ENCODE measurements at places on chromosomes 5 and 9. TPM values are rescaled to one million over a fixed set of nuclear protein-coding genes. Genes with fewer than 3 reads are reported as not detected.

DNA sequence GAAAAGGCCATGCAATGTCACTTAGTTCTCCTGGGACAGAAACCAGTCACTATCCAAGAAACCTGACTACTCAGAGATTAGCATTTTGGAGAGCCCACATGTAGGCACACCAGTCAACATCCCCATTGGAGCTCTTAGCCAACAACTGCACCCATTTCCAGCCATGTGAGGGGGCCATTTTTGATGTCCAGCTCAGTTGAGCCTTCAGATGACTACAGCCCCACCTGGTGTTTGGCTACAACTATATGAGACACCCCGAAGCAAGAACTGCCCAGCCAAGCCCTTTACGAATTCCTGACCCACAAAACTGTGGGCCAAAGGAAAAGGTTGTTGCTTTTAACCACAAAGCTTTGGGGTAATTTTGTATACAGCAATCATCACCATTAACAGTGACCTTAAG lies 300.1 kb downstream of the ASTN2 start:
- DNase-seq: no peak

- no peak for DNase-seq
These were observed 37.9 kb upstream of the RASA1 start for GRCh38 chr5:87229780-87230179.

DNA sequence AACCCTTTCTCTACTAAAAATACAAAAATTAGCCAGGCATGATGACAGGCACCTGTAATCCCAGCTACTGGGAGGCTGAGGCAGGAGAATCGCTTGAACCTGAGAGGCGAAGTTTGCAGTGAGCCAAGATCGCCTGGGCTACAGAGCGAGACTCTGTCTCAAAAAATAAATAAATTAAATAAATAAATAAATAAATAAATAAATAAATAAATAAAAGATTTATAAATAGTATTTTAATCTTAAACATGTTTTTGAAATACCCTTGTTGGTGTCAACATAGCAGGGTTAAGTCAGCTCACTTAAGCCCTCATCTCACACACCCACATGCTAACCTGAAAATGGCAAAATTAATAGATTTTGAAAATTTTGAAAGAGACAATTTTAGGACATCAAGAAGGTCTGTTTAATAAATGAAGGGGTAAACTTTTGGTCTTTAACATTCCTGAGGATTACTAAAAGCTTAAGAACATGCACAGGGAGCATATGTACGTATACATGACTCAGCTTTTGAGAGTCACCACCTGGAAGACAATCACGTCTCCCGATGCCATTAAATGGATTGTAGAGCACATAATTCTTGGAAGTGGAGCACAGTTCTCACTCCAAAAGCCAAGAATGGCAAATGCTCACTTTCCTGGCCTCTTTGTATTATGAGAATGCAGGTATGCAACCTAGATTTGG lies 202.5 kb downstream of the GDNF start:
- no peak for DNase-seq

Gene CCDC69
- total RNA-seq: 11.8 TPM

Gene CENPP
- total RNA-seq: 1.4 TPM

GRCh38 chr5:19713740-19714139 lies 274.3 kb downstream of the CDH18 start:
- DNase-seq: no peak

- no peak for DNase-seq
These were observed 706.7 kb upstream of the PTPRD start for GRCh38 chr9:11319538-11319937.

DNA sequence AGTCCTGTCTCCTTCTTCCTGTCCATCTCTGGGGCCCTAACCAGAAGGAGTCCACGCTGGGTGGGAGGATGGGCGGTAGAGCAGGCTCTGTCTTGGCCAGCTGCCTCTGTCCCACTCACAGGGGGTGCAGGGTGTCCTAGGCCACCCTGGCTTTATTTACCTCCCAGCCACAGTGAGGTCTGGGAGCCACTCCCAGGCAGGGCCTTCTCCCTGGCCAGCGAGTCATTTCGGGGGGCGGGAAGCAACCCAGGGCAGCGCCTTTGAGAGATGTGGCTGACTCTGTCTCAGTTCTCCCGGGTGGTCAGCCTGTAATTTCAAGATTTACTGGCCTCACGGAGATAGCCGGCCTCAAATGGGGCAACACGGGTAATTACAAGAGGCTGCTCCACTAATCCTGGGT lies 67.4 kb upstream of the PTCH1 start:
- no peak for DNase-seq

GRCh38 chr9:37575001-37575400 lies 1.2 kb downstream of the FBXO10 start:
- no peak for DNase-seq

- DNase-seq: no peak
These were observed 332.3 kb upstream of the NUDT12 start for GRCh38 chr5:103894882-103895281.

Gene FGF1
- 0.42 TPM for total RNA-seq

Gene BAAT
- 546 TPM for total RNA-seq

DNA sequence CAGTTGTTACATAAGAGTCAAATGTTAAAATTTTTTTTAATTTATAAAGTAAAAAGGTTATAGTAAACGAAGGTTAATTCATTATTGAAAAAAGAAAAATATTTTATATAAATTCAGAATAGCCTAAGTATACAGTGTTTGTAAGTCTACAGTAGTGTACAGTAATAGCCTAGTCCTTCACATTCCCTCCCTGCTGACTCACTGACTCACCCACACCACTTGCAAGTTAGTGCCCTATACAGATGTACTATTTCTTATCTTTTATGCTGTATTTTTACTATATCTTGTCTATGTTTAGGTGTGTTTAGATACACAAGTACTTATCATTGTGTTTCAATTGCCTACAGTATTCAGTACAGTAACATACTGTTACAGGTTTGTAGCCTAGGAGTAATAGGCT lies 57.6 kb downstream of the MAMDC2 start:
- DNase-seq: no peak

Gene IL17B
- not detected for total RNA-seq

DNA sequence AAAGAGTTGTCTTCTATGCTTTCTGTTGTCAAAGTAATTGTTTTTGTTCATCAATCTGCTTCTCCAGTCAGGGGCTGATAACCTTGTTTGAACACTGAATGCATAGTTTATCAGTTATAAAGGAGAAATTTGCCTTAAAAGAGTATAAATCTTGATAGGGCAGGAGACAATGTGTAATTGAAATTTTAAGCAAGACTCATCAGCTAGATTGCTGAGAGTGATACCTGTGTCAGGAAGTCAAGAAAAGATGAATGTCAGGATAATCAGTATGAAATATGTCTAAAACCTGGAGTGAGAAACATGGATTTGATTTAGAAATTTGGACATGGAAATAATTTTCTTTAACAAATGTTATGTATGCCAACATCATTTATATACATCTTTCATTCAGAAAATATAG lies 1258.1 kb downstream of the EFNA5 start:
- no peak for DNase-seq

GRCh38 chr9:33472881-33473615 lies 676 bp downstream of the NOL6 start:
- no peak for DNase-seq

DNA sequence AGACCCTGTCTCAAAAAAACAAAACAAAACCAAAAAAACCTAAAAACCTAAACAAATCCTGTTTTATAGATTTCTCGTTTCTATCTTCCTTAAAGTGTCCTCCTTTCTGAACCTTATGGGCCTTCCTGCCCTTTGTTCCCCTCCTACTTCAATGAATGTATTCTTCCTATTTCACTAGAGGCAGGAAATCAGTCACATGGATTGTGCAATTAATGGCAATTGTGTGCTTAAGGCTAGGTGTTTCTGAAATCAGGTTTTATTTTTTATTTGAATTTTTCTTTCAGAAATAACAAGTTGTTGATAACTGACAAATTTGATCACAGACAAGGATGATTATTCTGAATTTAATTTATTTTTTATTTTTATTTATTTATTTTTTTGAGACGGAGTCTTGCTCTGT lies 220.6 kb upstream of the SEMA6A start:
- DNase-seq: no peak

Gene KIF4B
- not detected for total RNA-seq

Gene WWC1
- total RNA-seq: 20.6 TPM

Gene SPINK13
- total RNA-seq: not detected

Gene SHOC1
- not detected for total RNA-seq
